ENCODE measurements at places on chromosomes 13 and 19.

GRCh38 chr19:10266706-10267105, 4.2 kb upstream of the ICAM1 start:
- no peak for DNase-seq

DNA sequence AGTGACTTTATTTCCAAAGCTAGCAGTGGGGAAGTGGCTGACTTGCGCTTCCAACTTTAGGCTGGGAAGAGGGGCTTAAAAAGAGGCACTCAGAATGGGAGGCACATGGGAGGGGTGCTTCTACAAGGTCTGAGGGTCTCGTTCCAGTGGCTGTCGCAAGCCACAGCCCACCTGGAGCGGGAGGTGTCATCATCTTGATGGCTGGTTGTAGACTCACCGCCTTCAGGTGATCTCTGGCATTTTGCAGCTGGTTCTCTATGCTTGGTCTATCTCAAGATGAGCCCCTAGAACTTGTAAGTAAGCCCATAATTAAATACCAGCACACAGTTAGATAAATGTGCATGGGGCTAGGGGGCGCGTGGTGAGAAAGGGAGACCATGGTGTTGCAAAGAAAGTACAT, 9.2 kb downstream of the TEX29 start:
- DNase-seq: no peak

- DNase-seq: no peak
Measured at GRCh38 chr19:53870485-53870844, 2.8 kb downstream of the MYADM start.

GRCh38 chr13:51524829-51525566, 59.3 kb upstream of the WDFY2 start:
- DNase-seq: no peak

DNA sequence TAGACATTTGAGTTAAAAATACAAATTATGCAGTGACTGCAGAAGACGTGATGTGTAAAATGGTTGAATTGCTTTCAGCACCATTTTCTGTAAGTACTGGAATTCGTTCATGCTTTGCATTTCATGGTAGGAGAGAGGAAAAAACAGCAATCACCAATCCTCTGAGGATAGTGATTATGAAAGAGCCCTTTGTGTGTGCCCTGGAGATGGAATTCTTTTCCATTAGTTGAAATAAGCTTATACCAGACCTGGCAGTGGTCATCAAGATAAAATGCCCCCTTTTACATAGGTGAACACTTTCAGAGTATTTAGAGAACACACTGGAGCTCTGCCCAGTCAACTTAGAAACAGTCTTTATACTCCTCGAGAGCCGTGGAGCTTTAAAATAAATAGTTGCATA, 1.7 kb downstream of the CNMD start:
- DNase-seq: no peak

DNA sequence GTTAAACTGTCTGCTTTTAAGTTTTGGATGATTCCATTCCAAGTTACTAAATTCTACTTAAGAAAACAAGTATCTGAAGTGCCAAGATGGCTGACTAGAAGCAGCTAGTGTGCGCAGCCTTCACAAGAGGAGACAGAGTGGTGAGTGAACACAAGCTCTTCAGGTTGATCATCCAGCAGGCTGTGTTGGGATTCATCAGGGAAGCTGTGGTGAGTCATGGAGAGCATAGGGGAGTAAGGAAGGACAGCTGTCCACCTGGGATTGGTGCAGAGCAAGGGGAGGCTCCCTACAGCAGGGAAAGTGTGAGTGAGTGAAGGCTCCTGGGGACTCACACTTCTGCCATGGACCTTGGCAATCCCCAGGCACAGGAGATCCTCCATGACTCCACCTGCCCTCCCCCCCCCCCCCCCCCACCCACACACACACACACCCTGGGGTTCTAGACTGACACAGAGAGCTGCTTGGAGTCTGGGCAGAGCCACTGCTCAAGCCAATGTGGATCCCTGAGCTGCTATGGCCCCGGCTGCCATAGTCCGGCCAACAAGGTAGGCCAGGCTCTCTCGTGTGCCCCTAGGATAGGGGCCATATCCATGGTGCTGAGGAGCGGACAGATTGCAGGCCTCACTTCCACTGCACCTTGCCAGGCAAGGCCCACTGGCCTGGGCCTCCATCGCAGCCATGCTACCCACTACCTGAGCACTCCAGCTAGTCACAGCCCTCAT, 23.5 kb downstream of the SLC25A15 start:
- DNase-seq: no peak

- DNase-seq: no peak
Measured at GRCh38 chr19:31263328-31263727, 85.9 kb downstream of the TSHZ3 start.

- peak; percentile 41 for DNase-seq
Measured at GRCh38 chr19:38617764-38618589, at the start of gene MAP4K1. MAP4K1 (minus strand) TSS chr19:38617953; CDS start chr19:38617895, 58 bp downstream.

DNA sequence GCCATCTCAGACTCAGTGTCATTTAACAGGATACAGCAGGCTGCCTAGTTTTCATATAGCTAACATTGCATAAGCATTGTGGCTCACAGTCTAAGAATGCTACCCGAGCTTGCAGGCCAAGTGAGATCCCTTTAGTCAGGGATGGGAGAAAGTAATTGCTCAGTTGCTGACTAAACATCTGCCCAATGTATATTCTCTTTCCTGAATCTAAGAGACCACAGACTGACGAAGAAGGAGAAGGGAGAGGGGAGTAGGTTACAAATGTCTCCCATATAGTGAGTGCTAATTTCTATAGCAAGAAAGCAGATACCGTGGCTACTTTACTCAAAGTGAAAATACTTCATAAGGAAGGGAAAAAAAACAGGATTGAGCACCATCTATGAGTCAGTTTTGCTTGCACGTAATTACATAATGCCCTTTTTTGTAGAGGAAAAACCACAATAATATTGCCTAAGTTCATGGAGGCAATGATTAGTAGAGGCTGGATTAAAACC, 453.9 kb downstream of the COG6 start:
- DNase-seq: no peak

- no peak for DNase-seq
Measured at GRCh38 chr19:35868823-35869326, 501 bp downstream of the APLP1 start.

- no peak for DNase-seq
Measured at GRCh38 chr13:95608640-95609323, 35.7 kb downstream of the DZIP1 start.

GRCh38 chr13:93098972-93099371, 127.6 kb upstream of the GPC6 start:
- DNase-seq: no peak

DNA sequence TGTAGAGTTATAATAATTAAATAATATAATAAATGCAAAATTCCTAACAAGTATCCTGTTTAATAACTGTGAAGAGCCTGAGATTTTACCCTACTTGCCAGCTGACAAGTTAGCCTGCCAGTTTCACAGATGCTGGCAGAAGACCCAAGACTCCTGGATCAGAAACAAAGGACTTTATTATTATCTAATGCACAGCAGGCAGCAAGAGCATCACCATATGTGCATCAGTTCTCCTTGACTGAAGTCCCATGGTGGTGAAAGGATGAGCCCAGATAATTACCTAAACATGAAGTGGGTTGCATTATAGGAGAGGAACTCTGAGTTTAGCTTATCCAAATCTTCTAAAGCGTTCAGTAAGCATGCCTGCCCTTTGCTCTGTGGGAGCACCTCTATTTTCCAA, 39.1 kb upstream of the MTIF3 start:
- no peak for DNase-seq

GRCh38 chr19:49201042-49201441, 43.5 kb downstream of the TRPM4 start:
- no peak for DNase-seq

DNA sequence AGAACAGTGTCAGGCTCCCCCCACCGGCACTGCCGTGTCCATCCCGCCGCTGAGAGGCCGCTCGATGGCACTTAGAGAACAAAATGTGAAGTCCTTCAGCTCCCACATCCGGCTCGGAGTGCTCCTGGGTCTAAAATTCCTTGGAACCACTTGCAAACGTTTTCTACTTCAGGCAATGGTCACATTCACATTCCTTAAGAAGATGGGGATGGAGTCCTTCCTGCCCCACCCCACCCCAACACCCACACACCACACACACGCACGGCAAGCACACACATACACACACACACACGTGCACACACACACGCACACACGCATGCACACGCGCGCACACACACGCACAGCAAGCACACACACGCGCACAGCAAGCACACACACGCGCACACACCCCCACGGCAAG, 83.4 kb downstream of the SOX1 start:
- DNase-seq: no peak

DNA sequence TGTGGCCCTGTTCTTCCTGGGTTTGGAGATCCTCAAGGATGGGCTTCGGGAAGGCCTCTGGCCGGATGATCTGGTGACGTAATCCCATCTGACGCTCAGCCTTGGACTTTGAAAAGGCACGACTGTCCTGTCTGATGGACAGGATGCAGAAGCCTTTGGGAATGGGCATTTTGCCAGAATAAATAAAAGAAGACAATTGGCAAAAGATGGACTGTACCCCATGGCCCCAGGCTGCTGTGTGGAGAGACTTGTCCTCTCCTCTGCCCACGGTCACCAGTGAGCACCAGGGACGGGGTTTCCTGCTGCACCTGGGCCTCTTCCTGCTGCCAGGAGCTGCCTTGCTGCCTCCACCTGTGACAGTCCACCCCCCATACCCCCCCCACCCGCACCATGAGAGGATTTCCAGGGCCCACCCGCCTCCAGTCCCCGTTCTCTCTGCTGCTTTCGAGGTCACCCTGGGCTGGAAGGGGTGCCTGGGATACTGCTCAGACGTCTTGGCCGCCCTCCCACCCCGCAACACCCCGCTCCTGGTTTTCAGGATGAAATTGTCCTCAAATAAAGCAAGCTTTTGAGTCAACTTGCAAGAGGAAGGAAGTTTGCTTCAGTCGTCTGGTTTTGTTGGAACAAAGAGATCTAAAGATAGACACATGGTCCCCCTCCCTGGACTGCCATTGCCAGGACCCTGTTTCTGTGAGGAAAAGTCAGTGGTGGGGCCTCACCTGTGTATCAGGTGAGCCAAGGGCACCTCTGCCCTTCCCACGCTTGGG, 40.9 kb downstream of the MCF2L start:
- DNase-seq: no peak

- DNase-seq: no peak
Measured at GRCh38 chr19:32458500-32459123, 53.0 kb downstream of the DPY19L3 start.

DNA sequence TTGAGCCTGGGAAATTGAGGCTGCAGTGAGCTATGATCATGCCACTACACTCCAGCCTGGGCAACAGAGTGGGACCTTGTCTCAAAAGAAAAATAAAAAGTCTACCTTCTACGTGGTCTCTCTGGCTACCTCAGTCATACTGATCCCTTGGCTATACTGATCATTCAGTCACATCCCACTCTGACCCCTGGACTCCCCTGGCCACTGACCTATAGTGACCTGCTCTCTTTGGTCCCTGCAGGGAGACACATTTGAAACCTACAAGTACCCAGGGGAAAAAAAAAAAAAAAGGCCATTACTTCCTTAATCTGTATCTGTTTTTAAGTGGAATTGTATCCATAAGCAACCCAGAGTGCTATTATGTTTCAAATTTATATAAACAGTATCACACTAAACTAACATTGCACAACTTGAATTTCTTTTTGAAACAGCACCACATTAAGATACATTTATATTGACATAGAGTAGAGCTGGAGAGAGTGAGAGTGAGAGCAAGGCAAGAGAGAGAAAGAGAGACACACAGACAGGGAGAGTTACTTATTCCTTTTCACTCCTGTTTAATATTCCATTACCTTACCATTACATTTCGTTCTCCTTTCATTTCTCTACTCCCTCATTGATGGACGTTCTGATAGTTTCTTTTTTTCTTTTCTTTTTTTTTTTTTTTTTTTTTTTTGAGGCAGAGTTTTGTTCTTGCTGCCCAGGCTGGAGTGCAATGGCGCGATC, 23.7 kb upstream of the CERS4 start:
- no peak for DNase-seq

GRCh38 chr13:29816715-29817114, 33.7 kb downstream of the UBL3 start:
- no peak for DNase-seq

DNA sequence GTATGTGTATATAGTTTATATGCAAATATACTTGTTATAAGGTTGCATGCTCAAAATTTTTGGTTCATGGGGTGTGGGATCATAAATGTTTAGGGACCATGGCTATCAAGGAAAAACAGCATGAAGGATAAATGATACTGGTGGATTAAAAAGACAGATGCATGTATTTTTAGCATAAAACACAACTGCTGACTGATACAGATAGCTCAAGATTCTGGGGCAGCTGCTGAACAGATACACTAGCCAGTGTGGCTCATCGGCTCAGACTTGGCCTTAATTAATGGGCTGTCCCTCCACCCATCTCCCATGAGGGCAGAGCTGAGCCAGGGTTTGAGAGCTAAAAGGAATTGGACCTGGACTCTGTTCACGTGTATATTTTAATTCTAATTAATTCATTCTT, 11.4 kb downstream of the ALOX5AP start:
- DNase-seq: no peak

Data from CMK (cell line).